ENCODE measurements at places on chromosomes 6 and 20.
A peak's percentile ranks its signal among the peaks of the same experiment; 100 is the strongest.

GRCh38 chr6:136956590-136957544, 34.8 kb downstream of the SLC35D3 start:
- peak; percentile 2 for DNase-seq

DNA sequence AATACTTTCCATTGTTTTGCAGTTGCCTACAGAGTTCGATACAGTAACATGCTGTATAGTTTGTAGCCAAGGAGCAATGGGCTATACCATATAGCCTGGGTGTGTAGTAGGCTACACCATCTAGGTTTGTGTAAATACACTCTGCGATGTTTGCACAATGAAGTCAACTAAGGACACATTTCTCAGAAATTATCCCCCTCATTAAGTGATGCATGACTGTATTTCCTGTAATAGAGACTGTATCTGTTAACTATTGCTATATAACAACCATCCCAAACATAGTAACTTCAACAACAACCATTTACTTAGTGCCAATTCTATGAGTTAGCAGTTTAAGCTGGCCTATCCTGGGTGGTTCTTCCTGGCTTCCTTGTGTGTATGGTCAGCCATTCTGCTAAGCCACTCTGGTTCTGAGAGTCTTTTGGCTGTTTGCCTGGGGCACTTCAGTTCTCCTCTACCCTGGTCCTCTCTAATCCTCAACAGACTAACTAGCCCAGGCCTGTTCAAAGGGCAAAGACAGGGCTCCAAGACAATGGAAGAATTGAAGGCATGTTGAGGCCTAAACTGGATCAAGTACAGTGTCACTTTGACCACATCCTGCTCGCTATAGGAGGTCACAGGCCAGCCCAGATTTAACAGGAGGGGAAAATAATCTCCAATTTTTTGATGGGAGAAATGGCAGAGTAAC, 124.0 kb downstream of the PLCB1 start:
- no peak for DNase-seq

DNA sequence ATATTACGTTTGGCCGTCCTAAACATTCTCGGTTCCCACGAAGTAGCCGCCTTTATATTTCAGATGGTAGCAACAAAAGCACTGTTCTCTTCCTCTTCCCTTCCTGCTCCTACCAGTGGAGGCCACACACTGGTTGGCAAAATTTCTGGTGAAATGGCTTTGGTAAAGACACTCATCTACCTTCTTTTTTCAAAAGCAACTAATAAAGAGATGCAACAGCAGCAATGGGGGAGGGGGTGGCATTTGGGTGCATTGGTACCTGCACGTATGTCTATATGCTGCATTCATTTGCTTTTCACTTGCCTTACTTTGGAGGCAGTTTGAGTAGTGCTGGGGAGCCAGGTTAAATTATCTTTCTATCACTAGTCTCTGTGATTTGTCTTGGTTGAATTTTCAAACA, 6.0 kb downstream of the POU3F2 start:
- DNase-seq, result no peak

DNA sequence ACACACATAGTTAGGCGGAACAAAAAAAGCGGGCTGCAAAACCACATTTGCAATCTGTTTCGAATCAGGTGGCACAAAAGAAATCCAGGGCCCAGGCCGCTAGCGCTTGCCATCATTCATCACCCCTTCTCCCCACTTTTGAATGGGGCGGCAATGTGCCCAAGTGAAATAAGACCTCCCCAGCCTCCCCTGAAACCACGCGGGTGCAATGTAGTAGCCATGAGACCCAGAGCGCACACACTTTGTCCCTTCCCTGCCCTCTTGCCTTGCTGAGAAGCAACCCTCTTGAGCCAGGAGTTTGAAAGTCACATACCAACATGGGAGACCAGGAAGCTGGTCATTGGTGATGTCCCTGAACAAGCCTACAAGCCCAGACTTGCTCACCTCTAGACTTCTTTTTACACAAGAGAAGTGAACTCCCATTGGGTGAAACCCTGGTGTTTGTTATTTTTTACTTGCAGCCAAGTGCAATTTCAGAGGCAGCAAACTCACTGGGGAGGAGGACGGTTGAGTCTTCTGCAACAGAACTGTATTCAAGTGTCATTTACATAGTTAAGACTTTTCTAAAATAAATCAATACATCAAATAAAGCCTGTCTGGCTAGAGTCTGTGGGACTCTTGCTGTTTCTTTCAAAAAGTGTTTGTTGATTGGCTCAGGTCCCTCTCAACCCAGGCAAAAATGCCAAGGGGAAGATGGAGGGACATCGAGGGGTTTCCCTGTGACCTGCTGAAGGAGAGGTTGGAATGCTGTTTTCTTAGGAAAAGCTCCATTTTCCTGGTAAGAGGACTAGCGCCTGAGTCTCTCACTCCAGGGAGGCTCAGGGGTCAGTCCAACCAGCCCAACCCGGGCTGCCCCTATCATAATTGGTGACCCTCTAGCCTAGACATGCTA, 138.1 kb upstream of the PTPN1 start:
- no peak for DNase-seq

DNA sequence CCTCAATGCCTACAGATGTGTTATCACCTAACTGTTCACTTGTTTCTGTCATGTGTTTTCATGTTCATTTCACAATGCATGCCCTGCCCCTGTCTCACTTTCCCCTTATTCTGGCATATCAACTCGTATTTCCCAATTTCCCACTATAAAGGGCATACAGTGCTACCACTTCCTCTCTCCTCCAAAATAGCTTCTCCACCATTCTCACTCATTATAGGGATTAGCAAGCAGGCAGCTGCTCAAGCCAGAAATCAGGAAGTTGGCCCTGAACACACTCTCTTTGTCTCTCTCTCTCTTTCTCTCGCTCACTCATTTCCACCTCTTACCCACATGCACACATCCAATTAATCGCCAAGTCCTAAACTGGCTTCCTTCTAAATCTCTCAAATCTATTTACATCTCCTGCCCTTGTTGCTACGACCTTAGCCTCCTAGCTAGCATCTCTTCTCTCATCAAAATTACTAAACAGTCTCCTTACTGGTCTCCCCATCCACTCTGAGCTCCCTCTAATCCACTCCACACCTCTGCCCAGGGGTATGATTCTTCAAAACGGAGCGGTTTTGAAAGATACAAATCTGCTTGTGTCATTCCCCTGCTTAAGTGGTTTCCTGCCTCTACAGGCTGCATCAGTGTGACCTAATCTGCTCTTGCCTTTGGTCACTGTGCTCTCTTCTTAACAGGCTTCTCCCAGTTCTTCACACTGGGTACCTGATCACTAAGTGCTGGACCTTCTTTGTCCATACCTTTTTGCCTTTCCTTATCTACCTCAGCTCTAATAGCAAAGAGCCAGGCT, 196.2 kb downstream of the BTBD9 start:
- DNase-seq, result no peak

- no peak for DNase-seq
Observed at GRCh38 chr6:2818593-2818992, 23.1 kb downstream of the SERPINB1 start.

Measured in astrocyte of the cerebellum (primary cell).